ENCODE measurements at places on chromosomes 11 and 22.

DNA sequence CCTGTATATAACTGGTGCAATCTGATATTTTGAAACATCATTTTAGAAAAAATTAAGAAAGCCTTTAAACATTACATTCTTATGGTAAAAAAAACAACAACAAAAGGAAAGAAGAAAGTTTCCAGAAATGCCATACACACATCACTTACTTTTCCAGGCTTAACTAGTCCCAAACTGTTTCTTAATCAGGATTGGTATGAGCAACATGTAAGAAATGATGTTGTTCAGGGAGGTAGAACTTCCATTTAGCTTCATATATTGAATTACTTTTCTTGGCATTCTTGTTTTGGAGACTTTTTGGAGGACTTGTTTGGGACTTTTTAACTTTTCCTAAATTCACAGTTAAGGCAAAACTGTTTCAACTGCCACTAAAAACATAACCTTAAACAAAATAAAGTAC, 791.5 kb downstream of the METTL15 start:
- no peak for DNase-seq

DNA sequence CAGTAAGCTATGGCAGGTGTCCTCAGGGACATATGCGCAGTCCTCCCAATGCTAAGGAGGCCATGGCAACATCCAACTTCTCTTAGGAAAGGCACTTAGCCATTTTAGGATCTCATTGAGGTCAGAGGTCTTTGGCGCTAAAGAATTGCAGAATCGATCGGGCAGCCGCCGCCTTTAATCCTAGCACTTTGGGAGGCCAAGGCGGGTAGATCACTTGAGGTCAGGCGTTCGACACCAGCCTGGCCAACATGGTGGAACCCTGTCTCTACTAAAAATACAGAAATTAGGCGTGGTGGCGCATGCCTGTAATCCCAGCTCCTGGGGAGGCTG, 1.2 kb upstream of the CHID1 start:
- DNase-seq = no peak

DNA sequence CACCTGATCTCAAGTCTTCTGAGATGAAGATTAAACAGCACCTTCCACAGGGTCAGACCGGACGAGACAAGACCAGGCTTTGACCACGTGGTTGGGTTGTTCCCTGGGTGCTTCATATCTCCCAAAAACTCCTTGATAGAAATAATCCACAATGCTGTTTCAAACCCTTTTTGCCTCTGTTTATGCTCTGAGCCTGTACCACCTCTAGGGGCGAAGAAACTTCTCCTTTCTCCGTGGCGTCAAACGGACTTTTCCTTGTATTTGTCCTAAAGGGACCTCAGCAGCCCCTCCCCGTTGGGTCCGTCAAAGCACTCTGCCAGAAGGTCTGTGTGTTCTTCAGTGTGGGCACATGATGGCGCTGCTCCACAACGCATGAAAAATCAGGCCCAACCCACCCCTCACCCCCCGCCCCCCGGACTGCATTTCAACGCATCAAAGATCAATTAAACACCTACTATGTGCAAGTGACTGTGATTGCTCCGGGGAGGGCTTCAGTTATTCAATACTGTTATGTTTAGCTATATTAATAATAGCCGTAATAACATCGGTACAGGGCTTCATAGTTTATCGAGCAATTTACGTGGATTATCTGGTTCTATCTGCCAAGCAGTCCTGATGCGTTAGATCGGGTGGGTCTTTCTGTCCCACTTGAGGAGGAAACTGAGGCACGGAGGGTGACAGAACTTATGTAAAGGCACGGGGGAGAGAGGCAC, 17.3 kb upstream of the EIF3D start:
- peak; percentile 31 for DNase-seq

DNA sequence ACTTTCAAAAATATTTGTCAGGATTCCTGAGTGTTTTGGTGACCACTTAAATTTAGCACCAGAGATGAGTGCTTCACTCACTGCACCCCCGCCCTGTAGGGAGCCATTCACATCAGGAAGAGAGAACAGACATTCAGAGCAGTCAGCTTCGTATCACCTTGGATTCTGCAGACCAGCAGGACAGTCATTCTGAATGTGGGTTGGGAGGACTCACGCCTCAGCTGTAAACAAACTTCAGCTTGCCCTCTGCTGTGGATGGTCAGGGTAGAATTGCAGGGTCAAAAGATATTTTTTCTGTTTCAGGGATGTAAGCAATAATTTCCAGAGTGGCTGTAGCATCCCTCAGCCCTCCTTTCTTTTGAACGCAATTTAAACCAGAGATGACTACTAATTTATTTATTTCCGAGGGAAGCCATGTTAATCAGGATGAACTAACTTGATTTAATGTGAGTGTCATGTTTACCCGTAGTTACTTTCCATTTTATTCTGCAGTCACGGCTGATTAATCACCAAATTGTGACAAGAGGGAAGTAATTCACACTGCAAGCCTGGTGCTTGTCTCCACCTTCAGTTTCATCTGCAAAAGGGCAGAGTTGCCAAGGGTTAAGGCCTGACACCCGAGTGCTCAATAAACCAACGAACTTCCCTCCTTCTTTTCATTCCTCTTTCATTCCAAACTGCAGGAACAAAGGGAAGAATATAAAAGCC, 174.2 kb upstream of the DDI1 start:
- no peak for DNase-seq

- no peak for DNase-seq
Observed at GRCh38 chr11:35064114-35064800, 74.7 kb upstream of the CD44 start.

GRCh38 chr11:66491315-66491935, 11.2 kb downstream of the DPP3 start:
- DNase-seq = no peak

- DNase-seq = no peak
Observed at GRCh38 chr11:26950260-26950719, 43.6 kb upstream of the FIBIN start.

- DNase-seq = no peak
Observed at GRCh38 chr11:134370526-134371435, 39.0 kb downstream of the GLB1L2 start.

DNA sequence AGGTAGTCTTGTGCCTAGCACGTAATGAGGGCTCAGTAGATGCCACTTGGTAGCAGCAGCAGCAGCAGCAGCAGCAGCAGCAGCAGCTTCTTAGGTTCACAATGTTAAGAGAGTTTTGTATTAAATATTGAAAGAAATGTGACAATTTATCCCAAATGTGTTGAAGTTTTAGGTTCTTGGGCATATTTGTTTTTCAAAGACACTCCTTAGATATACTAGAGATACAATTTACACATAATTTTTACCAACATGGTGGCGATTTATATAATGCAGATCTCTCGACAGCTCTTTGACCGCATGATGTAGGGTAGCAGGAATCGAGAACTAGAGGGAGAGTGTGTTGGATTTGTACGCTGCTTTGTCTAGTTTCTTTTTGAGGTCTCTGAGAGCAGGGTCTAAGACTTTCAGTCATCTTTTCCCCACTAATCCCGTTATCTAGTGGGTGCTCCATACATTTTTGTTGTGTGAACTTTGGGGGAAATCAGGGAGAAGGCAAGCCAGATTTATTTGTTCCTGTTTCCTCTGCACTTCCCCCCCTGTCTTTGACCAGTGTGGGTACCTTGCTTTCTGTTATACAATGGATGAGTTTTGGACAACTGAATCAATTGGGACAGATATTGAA, 1.4 kb downstream of the FDX1 start:
- DNase-seq = peak; percentile 46

DNA sequence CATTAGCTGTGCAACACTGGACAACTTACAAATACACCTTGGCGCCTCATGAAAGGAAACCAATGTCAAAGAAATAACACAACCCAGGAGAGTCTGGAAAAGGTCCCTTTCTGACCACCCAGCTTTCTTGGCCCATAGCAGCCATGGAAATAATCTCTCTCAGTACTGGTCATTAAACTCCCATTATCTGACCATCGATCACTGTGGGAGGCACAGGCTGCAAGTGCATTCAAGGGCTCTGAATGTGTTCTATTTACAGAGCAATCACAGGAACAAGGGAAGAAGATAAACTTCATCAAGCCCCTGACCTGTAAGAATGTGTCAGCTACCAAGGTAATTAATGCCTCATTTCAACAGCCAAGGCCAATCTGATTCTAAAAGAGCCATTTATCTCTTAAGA, 40.1 kb downstream of the CTSC start:
- DNase-seq = no peak

- no peak for DNase-seq
Observed at GRCh38 chr11:16440136-16440535, 83.8 kb upstream of the SOX6 start.

DNA sequence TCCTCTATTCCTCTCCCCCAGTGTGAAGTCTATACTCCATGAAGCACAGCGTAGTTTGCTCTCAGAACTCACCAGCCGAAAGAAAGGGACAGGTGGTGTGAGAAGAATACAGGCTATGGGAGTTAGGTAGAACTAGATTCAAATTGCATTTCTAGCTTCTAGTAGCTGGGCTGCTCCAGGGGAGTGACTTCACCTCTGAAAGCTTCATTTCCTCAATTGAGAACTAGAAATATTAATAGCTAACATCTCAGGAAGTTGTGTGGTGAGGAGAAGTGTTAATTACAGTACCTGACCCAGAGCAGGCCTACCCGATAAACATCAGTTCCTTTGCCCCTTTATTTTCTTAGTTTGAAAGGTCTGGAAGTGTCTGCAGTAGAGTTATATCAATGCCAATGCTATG, 484.7 kb upstream of the TENM4 start:
- DNase-seq = no peak

DNA sequence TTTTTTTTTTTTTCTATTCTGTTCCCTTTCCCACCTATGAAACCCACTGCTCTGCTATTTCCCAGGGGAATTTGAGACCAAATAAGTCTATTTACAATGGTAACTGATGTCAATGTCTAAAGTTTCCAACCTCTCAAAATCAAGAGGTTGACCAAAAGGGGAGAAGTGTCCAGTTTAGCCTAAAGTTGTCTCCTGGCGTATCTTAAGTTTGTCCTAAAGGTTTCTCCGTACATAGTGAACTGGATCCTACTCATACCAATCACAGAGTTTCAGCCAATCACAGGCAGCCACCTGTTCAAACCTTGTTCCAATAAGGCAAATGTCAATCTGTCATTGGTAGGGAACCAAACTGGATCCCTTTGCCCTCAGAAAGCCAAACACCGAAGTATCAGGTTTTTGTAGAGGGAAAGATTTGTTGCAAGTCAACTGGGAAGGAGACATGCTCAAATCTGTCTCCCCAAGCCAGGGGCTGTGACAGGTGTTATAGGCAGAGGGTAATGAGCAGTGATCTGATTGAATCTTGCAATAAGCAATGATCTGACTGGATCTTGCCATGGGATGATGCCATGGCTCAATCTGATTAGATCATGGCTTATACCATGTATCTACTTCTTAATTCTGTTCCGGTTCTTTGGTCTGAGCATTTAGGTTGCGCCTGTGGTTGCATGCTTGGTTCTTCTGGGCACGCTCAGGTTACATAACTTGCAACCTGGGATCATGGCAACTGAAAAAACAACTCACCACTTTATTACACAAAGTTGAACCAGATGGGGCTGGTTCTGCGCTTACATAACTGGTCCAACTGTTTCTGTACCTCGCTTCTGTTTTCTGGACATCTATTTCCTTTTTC, 1.1 kb upstream of the VPS37C start:
- peak; percentile 52 for DNase-seq

GRCh38 chr11:6631361-6631890, 12.2 kb upstream of the TPP1 start:
- no peak for DNase-seq

DNA sequence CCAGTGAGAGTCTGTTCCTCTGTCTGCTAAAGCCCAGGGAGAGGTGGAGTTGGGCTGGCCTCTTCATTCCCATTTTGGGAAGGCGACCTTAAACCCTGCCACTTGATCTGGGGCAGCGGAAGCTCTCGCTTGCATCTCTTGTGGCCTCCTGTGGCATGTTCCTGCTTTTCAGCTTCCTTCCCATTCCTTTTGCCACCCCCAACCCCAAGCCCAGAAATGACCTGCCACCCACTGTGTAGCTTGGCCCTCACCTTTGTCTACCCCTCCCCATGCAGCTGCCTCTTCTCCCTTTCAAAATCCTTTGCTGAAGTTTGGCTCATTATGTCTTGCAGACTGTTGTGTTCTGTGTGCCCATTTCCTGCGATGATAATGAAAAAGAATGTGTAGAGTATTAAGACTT, 110.2 kb downstream of the DBX1 start:
- DNase-seq = no peak

- DNase-seq = peak; percentile 94
Observed at GRCh38 chr22:31290494-31291471, 1.5 kb downstream of the PIK3IP1 start.

DNA sequence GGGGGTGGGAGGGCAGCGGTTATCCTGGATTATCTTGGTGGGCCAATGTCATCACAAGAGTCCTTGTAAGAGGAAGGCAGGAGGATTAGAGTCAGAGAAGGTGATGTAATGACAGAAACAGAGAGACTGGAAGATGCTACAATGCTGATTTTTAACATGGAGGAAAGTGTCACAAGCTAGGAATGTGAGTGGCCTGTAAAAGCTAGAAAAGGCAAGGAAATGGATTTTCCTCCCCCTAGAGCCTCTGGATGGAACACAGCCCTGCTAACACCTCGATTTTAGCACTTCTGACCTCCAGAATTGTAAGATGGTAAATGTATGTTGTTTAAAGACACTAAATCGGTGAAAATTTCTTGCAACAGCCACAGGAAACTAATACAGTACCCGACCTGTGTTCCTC, 109.3 kb downstream of the MN1 start:
- DNase-seq = no peak

DNA sequence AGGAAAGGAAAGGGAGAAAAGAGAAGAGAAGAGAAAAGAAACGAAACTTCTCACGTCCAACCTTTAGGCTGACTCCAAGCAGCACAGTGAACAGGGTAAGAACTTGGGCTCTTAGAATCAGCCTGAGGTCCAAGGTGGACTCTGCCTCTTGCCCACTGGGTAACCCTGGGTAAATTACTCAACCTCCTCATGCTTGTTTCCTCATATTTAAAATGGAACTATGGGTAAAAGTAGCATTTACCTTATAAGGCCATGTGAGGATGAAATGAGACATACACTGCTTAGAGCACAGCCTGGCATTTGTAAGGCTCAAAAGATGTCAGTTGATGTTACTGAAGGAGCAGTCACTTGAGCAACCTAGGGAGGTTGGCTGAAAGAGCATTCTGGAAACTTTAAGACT, 107.9 kb downstream of the C11orf58 start:
- DNase-seq = no peak

- no peak for DNase-seq
Observed at GRCh38 chr11:26063915-26064314, 268.0 kb upstream of the ANO3 start.

DNA sequence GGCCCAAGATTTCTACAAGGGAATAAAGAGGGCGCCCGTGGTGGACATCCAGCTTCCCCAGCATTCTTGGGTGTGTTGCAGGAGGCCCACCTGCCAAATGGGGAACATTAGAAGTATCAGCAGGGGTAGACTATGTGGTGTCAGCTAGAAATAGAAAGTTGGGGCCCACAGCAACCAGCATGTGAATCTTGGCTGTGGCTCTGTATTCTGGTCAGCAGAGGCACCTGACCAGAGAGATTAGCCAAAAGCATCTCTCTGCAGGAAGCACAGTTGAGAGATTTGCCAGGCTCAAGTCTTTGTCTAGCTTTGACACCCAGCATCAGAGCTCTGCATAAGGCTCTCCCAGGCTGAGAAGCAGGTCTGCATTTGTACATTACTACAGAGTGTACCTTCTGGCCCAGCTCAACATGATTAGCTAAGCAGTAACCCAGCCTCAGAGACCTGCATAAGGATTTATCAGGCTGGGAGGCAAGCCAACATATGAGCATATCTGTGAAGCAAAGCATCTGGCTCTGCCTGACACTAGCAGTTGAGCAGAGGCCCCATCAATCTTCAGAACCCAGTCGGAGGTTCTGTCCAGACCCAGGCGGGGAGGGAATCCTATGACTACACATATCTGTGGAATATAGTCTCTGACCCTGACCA, 79.9 kb downstream of the MS4A13 start:
- DNase-seq = peak; percentile 15
